ENCODE measurements at places on chromosomes 7 and 10.

- no peak for DNase-seq
Observed at GRCh38 chr10:16816171-16816570, 1.1 kb downstream of the RSU1 start.

DNA sequence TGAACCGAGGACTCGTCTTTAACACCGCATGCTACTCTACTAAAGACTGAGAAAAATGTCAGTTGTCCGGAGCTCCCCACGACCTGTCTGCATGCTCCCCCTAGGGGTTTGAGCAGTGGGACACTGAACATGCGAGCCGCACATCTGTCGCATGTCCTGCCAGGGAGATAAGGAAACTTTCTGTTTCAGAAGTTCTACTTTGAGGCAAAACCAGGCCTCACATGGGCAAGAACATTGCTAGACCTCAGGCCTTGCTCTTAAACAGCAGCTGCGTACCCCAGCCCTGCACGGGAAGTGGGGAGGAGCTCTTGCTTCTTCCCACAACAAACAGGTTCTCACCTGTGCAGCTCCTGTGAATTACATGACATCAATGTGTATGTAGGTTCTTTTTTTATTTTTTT, 30.3 kb upstream of the HERPUD2 start:
- peak; percentile 51 for DNase-seq

GRCh38 chr7:153158149-153158548, 398.6 kb downstream of the ACTR3B start:
- DNase-seq: no peak

DNA sequence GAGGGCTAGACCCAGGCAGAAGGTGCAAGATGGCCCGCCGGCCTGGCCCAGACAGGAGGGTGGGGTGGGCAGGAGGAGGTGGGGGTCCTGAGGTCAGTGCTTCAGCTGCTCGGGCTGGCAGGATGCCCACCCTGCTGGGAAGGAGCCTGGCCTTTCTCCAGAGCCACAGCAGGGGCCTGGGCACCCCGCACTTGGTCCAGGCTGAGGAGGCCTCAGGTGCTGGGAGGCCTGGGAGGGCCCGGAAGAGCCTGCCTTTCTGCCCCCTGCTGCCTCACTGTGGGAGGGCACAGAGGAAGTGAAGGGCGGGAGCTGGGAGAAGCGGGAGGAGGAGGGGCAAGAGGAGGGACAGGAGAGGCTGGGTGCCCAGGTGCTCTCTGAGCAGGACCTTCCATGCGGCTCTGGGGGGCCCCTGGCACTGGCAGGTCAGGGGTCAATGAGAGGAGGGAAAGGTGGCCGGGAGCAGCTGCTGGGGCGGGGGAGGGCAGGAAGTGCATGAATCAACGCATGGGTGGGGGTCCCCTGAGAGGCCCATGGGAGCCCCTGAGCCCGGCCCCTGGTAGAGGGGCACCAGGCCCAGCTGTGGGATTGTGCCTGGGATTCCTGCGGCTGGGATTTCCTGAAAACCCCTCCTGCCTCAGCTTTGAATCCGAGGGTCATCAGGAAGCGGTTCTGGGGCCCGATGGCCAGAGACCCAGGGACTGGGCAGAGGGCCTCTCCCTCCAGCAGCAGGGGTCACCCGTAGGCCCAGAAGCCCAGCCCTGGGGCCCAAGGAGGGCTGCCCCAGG, 49.9 kb downstream of the PWWP2B start:
- peak; percentile 88 for DNase-seq

DNA sequence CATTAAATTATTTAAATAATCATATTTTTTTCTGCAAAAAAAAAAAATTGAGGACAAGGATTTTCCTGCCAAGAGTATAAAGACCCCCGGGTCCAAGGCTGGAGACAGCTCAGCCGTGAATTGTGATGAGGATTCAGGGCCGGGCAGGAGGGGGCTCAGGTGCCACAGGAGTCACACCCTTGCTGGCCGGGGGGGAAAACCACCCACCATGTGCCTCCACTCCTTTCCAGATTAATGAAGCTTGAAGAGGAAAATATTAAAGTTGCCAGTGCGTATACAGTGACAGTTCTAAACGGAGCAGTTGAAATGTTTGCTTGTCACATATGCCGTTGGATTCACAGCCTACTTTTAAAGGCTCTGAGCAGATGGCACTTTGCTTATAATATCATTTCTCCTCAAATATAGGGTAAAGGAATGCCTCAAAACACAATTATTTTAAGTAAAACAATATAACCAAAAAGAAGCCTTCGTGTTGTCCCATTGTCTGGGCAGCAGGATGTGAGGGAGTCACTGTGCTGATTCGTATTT, 49.6 kb downstream of the ADARB2 start:
- no peak for DNase-seq

GRCh38 chr10:85995791-85996190, 370.8 kb downstream of the GRID1 start:
- DNase-seq: peak; percentile 52

DNA sequence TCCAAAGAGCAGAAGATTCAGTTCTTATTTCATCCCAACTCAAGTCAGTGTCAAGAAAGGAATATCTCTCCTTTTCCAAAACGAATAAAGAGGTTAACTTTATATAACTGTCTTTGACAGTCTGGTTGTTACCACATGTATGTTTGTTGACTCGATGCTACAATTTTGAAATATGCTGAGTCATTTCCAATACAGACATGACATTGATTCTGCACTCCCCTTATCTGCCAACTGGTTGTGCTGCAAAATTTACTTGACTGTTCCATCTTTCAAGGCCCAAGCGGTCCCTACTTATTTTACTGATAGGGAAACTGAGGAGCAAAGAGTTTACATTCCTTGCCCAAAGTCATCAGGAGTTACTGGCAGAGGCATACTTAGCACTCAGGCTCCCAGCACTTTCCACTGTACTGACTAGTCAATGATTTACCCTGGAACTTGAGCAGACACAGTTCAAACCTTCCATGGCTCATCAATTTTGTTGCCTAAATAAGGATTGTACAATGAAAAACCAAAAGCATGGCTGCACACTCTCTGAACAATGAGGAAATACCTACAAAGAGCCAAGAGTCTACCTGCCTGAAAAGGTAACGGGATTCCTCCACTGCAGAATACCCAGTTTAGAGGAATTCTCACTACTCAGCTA, 52.8 kb downstream of the ABLIM1 start:
- DNase-seq: no peak

- DNase-seq: no peak
Observed at GRCh38 chr10:122484276-122485060, 23.1 kb downstream of the HTRA1 start.

GRCh38 chr7:44858161-44858560, 10.3 kb upstream of the H2AZ2 start:
- no peak for DNase-seq

DNA sequence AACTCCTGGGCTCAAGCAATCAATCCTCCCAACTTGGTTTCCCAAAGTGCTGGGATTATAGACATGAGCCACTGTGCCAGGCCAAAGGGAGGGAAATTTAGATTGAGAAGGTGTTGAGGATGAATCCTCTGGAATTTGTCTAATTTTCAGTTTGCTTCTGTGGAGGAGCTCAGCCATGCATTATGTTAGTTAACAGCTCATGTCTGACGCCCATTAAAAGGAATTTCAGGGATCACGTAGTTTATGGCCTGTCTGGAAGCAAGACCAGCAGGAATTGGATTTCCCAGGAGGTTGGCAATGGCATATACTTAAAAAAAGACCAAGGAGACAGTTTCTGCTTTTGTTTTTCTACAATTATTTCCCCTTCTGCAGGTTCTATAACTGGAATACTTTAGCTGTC, 165.7 kb downstream of the OTUD1 start:
- no peak for DNase-seq

GRCh38 chr7:121739465-121739864, 133.5 kb upstream of the PTPRZ1 start:
- DNase-seq: no peak

DNA sequence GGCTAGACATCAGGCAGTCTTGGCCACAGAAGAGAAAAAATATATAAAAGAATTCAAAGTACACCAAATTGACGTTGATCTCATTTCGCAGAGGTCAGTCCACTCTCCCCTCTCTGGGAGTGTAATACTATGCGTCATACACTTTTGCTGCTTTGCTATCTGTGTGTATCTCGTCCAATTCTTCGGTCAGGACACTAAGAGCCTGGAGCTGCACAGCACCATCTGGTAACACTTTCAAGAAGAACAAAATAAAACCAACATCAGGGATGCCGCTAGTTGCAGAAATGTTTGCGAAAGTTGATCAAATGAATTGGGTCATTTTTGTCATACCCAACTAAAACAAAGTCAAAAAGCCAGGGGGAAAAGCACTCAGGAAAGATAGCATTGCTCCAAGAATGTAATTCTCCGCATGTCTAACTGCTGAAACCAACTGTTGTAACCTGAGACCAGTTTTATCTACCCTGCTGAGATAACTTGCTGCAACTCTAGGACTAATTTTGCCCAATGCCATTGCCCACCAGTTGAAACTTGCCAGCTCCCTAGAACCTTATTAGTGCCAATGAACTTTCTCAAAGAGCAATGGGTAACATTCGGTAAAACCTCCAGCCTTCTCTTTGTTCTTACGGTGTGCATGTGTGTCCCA, 23.0 kb downstream of the TMEM176A start:
- no peak for DNase-seq

DNA sequence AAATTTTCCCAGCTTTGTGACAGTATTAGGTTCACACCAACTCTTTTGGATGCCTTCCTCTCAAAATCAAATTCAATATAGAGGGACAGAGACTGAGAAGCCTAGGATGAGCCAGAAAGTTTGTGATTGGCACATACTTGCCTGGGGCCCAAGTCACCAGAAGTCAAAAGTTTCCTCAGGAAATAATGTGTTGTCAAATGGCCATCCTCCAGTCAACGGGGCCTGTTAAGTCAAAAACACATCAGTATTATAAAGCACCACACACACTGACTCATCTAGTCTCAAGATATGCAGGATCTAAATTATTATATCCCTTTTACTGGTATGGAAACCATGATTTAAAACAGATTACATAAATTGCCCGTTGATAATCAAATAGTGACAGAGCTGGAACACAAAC, 158.1 kb downstream of the AHR start:
- no peak for DNase-seq

DNA sequence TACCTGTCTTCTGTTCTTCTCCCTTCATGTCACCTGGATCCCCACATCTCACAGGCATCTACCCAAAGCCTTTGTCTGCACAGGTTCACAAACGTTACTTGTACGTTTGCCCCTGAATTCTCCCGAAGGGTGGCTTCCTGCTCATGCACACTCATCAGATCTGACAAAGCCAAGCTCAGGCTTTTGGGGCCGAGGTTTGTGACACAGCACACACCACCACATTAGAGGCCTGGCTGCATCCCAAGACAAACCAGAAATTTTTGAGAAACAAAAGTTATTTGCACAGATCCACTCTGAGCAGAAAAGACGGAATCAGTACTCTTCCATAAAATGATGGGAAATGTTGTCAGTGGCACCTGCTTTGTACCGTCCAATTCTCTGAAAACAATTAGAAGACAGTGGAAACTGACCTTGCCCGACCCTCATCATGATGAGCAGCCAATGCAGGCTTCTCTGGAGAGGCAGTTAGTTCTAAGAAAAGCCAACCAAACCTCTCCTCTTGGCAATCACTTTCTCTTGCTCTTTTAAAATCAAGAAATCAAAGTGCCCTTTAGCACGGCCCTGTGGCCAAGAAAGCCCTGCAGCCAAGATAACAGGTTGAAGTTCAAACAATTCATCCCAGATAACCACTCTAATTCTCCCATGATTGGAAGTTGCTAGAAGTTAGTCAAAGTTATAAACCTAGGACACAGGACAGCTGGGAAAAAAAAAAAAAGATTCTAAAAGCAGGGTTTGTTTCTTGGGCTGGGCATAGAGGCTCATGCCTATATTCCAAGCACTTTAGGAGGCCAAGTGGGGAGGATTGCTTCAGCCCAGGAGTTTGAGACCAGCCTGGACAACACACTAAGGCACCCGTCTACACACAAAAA, 13.6 kb upstream of the SVIL start:
- peak; percentile 26 for DNase-seq

- DNase-seq: no peak
Observed at GRCh38 chr7:78768859-78769258, 684.6 kb downstream of the MAGI2 start.

DNA sequence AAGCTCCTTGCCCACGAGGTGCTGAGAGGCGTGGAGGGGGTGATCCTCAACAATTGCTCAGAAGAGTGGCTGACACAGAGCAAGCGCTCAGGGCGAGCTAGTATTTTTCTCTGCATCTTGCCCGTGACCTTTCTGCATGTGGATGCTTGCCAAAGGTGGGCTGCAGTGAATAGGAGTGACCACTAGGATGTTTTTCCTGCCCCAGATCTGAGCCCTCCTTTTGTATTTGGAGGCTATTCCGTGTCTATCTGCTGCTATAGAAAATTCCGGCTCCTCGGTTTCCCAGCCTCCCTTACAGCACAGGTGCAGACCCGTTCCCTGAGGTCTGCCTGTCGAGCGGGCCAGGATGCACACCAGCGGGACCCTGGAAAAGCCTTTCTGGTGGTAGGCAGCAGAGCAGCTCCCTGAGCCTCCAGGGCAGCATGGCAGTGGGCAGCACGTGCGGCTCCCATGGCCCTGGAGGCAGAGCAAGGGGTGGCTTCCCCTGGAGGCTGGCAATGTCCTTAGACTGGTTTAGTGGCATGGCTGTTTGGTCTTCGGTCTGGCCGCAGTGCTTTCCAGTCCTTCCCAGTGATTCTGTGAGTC, 145.1 kb upstream of the PCBD1 start:
- DNase-seq: no peak

DNA sequence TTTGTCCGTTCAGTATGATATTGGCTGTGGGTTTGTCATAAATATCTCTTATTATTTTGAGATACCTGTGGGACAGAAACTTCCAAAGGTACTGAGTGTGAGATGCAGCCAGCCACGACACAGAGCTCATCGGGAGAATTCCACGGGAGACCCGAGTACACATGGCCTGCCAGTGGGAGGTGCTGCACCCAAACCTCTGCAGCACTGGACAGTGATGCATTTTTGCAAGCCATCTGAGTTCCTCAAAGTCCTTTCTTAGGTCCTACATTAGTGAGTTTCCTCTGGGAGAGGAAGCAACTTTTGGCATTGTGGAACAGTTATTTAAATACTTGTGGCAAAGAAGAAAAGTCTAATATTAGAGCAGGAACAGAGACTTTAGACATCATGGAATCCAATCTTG, 77.5 kb downstream of the ARID5B start:
- DNase-seq: no peak

DNA sequence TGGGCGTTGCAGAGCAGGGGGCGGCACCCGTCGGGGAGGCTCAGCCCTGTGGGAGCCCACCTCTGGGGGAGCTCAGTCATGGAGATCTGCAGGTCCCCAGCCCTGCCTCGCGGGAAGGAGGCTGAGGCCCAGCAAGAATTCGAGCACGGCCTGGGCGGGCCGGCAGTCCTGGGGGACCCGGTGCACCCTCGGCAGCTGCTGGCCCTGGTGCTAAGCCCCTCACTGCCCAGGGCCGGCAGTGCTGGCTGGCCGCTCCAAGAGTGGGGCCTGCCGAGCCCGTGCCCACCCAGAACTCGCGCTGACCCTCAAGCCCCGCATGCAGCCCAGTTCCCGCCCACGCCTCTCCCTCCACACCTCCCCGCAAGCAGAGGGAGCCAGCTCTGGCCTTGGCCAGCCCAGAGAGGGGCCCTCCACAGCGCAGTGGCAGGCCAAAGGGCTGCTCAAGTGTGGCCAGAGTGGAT, 76.2 kb downstream of the TMEM26 start:
- no peak for DNase-seq

Measured in stimulated activated CD4-positive, alpha-beta T cell treated with anti-CD3 and anti-CD28 coated beads, Interleukin-15, amount 100 ng/mL, for 24 hours (primary cell).